Hematopoietic multipotent progenitor cell (in vitro differentiated cells): ENCODE measurements at places on chromosomes 7 and 10. TPM values are rescaled to one million over a fixed set of nuclear protein-coding genes. Genes with fewer than 3 reads are reported as not detected.

DNA sequence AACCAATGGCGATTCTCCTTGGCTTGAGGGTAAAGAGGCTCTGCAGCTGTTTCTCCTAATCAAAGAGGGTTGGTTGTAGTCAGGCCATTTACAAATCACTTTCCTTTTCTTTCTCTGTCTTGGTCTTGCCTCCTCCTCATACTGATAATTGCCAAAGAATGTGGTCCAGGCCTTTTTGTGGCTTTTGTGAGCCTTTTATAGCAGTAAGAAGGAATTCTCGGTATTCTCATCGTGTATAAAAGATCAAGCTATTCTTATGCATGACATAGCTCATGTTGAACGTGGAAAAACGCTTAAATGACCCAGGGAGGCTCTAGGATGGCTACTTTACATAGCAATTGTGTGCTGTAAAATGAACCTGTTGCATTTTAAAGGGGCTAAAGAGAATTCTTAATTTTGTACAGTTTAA, 62.6 kb downstream of the RBM20 start:
- no peak for DNase-seq

- no peak for DNase-seq
Observed at GRCh38 chr7:2668401-2668800, 19.6 kb upstream of the AMZ1 start.

DNA sequence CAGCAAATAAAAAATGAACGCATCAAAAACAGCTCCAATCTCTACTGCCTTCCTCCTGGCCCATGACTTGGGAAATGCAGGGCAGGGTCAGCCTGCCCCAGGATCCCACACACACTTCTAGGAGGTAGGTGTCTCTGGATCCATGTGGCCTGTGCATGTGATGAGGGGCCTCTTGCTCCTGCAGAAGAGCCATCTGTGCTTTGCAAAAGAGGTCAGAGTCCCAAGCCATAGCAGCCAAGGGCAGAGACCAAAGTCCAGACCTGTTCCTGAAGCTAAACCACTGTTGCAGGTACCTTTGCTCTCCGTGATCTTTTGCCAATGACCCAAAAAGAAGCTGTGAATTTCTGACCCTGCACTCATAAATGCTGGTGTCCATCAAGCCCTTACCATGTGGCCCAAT, 57.1 kb downstream of the KCNMA1 start:
- no peak for DNase-seq

DNA sequence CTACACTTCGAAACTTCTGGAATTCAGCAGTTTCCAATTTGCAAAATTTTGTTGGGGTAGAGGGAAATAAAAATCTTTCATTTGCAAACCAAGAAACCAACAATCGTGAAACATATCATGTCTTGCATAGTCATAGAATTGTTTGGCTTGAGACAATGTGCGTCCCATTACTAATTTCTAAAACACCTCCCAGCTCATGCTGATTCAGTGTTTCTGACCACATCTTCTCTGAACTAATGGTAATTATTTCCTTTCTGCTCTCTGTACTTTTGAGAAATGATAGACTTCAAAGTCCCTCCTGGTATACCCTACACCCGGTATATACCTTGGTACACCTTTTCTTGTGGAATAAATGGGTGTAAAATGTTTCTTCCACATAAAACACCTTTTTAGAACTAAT, 41.8 kb upstream of the TSPAN13 start:
- no peak for DNase-seq

DNA sequence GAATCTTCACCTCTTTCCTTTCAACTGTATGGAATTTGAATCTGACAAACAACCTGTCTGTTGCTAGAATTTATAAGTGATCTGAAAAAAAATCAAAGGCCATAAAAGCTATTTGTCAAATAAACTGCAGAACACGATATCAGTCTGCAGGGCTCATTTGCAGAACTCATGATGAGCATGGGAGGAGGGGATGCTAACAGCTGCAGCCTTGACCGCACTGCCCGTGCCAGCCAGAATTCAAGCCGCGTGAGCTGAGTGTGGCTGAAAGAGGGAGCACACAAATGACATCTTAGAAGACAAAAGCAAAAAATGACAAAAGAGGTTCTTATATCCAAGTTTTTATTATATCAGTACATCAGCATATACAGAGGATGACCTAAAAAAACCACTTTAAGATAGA, 15.7 kb downstream of the LRRTM3 start:
- no peak for DNase-seq

DNA sequence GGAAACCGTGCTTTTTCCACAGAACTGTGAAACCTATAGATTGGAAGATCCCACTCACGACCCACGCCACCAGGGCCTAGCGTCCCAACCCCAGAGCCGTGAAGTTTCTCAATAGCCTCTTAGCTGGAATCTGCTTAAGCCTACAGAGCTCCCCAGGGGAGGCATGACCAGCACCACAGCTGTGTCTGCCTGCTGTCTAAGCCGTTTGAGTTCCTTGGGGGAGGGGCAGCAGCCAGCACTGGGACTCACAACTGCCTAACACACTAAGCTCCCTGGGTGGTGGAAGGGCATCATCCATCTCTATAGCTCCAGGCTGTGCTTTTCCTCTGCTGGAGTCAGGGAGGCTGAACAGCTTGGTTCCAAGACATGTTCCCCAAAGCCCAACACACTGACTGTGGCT, 26.0 kb upstream of the TMEM140 start:
- no peak for DNase-seq

RBP4 gene
- not detected for total RNA-seq

- no peak for DNase-seq
Observed at GRCh38 chr10:110919349-110919931, at the start of gene SHOC2. Gene SHOC2, plus strand, starts transcription at chr10:110919604. Its CDS starts 44,755 bp downstream, at chr10:110964359.

- DNase-seq: no peak
Observed at GRCh38 chr7:129650056-129650758, 38.7 kb downstream of the NRF1 start.
